ENCODE measurements at places on chromosomes 2 and 18. TPM values are rescaled to one million over a fixed set of nuclear protein-coding genes. Genes with fewer than 3 reads are reported as not detected.

The STAT4 gene
- total RNA-seq: 1.1 TPM

The TMEM163 gene
- total RNA-seq: 13.1 TPM

The IRS1 gene
- total RNA-seq: 38.2 TPM

The TGFA gene
- total RNA-seq: 1.6 TPM
